ENCODE measurements at places on chromosomes 5 and 9.

GRCh38 chr5:6083311-6083978 is 294.9 kb downstream of the MED10 start:
- DNase-seq = no peak

DNA sequence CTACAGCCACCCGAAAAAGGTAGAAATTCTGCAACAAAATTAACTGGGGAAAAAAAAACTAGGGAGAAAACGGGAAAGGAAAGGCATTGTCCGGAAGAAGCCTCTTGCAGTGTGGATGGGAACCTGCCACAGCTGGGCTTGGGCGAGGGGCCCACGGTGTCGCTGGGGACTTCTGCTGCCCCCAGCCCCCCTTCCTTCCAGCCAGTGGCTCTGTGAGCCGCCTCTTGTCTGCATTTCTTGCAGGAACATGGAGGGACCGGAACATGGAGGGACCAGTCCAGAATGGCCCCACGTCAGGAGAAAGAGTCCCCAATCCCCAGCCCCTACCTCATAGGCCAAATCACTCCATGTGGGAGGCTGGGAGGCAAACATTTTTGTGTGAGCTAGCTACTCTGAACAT is 36.9 kb upstream of the EXOC3 start:
- DNase-seq = no peak

DNA sequence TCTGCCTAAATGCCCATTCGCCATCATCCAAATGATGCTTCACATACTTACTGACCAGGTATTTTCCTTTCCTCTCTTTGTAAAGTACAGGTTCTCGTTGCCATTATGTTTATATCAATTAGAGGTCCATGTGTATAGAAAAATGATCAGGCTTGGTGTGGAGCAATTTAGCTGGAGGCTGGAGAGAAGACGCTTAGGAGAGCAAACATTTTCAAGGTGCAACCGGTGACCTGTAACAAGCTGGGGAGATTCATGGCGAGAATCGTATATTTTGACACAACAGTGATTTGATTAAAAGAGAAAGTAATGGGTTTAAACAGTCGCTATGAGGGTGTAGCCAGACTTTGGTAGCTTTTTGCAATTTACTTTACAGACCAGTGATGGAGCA is 170.9 kb upstream of the TBCA start:
- no peak for DNase-seq

DNA sequence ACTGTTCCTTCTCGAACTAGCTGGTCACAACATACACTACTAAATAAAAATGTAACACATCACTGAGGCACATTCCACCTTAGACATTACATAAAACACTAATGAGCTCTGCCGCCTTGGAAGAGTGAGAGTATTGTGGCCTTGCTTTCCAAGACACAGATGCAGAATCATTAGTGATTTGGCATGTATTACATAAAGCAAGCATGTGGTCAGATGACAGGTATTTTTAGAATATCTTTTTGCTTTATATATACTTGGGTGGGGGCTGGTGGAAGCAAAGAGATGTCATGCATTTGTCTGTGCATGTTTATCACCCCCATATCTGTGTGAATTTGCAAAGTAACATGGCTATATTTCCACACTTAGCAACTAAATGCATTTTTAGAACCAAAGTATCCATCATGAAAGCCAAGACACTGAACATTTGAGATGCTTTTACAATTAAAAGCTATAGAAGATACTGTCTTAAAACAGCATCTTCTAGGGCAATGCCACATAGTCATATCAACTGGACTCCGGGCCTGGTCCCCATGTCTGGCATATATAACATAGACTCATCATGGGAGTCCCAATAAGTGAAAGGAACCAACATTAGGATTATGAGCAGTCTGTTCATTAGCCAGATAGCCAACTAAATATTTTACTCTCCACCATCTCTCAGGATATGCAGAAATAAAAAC is 213.5 kb downstream of the MEF2C start:
- DNase-seq = no peak

GRCh38 chr9:22379272-22379671 is 67.4 kb upstream of the DMRTA1 start:
- no peak for DNase-seq

GRCh38 chr9:102550266-102550665 is 444.9 kb upstream of the CYLC2 start:
- DNase-seq = no peak

GRCh38 chr9:127751269-127752054 is 16.4 kb upstream of the TOR2A start:
- DNase-seq = no peak

DNA sequence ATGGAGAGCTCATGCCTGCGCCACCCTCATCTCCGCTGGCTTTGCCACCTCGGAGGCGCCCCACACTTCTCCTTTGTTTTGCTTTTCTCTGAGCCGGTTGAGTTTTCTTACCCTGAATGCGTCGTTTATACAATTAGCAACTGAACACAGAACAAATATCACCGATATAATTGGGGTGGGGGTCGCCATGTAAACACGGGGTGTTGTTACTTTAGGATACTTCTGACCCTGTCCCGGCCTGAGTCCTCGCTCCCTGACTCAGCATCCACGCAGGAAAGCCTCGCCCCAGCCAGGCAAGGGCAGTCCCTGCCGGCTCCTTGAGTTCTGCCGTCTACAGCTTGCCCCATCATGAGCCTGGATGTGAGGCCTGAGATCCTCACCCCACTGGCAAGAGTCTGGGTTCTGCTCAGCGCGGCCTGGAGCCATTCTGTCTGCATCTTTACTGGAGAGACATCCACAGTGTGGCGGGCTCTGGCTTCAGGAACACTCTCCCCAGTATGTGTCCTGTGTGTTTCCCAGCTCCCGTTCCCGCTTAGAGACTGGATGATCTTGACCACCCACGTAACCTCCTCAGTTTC is 5.5 kb downstream of the NKX2-5 start:
- DNase-seq = no peak

DNA sequence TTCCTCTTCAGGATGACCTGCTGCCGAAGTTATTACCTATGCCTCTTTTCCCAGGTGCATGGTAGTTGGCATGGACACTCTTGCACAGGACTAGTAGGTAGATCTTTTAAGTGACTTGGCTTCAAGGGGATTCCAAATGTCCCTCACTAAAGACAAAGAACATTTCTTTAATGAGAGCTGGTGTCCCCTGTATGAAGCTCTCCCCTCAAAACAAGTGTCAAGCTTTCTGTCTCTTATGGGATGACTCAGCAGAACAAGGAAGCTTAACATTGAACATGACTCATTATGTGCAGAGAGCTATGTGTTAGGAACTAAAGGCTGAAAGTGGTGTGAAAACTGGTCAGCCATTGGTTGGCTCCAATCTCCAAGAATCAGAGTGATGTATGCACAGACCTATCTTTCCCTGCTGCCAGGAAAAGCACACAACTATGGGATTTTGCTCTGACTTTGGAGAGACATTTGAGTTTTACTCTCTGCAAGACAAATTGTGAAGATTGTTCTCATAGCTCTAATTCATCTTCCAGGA is 120.5 kb downstream of the PRDM6 start:
- no peak for DNase-seq

Data from CD8-positive, alpha-beta memory T cell (primary cell).